ENCODE measurements at places on chromosomes 4 and X. TPM values are rescaled to one million over a fixed set of nuclear protein-coding genes. Genes with fewer than 3 reads are reported as not detected.

SOX3 gene
- total RNA-seq: not detected

FMR1 gene
- 9.3 TPM for total RNA-seq

EDNRA gene
- total RNA-seq: 5.1 TPM

PAGE5 gene
- total RNA-seq: not detected

MMRN1 gene
- 0.83 TPM for total RNA-seq

GUCY1B1 gene
- 8.5 TPM for total RNA-seq

ERAS gene
- total RNA-seq: not detected

NMU gene
- total RNA-seq: not detected

PDZD4 gene
- total RNA-seq: 0.69 TPM

NDNF gene
- 0.12 TPM for total RNA-seq

RADX gene
- total RNA-seq: 0.19 TPM
